ENCODE measurements at places on chromosomes 6 and 20.

DNA sequence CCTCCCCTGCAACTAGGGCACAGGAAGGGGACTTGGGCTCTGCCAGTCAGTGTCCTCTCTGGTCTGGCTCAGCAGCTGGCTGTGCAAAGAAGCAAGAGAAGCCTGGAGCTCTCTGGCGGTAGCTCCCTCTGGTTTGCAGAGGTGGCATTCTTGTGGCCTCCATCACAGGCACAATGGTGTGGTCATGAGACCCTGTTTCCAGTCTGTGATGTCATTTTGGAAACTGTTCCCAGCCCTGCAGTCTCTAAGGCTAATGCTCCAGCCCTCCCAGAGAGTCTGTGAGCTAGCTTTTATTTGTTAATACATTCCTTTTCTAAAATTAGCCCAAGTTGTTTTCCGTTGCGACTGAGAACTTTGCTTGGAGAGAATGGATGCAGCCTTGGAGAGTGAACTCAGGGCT lies 69.5 kb upstream of the FOXQ1 start:
- no peak for DNase-seq

- DNase-seq, result no peak
These were observed 99.9 kb downstream of the AIG1 start for GRCh38 chr6:143160439-143161220.

DNA sequence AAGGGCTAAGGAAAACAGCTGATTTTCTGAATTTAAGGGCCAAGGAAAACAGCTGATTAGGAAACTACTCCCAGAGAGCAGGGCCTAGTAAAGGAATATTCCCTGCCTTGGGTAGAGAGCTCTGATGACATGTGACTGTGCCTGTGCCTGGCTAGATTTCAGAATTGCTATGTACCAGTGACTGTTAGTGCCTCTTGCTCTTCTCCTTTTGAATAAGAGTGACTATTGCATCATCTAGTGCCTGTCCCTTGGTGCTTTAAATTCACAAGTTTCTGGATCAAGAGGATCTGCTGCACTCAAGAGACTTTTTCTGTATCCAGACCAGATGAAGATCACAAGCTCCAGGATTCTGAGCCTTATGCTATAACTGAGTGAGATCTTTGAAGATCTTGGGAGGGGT lies 332.9 kb downstream of the KIF16B start:
- no peak for DNase-seq

DNA sequence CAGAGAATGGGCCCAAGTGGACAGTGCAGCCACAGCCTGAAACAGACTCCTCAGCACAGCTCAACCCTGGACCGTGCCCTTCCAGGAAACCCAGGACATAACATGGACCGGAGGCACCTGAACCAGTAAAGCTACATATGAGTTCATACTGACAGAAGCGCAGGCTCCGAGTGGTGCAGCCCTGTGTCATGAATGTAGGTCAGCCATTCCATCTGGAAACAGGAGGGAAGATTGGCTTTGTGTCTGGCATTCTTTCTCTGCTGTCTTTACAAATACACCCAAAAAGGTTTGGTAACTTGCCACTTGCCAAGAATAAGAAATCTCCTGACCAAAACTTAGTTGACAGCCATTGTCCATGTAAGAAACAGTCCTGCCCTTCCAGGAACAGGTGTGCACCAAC lies 366.6 kb downstream of the RNGTT start:
- DNase-seq, result no peak

DNA sequence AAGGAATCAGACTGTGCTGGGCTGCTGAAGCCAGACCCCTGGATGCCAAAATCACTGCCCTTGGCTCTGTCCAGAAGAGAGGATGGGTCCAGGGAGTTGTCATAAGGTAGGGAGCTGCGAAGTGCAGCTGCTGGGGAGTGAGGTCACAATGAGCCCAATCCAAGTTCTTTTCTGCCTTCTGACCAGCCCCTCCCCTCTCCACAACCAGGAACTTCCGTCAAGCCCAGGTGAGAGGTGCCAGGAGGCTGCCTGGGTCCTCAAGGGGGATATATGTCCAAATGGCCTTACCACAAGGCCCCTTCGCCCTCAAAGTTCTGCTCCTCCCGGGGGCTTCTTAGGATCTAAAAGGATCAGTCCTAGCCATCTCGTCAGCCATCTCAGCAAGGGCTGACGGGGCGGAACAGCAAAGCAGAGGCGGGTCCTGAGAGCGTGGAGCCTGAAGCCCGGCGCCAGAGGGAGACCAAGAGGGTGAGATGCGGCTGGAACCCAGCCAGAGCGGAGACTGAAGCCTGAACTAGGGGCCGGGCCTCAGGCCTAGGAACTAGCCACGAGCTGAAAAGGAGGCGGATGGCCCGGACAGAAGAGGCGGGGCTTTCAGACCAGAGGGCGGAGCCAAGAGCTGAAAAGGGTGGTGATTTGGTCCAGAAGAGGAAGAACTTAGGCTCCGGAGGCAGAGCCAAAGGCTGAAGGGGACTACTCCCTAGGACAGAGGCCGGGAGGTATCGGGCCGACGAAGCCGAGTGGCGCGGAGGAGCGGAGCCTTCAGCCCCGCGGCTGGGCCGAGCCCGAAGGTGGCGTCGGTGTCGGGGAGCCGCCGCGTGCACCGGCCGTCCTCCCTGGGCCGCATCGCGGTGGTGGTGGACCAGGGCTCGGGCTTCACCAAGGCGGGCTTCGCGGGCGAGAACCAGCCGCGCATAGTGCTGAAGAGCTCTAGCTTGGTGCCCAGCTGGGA lies at the start of gene ACTL10:
Gene ACTL10, plus strand, starts transcription at position 651 of the 952 bp plus-strand sequence. CDS start 555 bp downstream, outside the sequence.
- peak; percentile 99 for DNase-seq

DNA sequence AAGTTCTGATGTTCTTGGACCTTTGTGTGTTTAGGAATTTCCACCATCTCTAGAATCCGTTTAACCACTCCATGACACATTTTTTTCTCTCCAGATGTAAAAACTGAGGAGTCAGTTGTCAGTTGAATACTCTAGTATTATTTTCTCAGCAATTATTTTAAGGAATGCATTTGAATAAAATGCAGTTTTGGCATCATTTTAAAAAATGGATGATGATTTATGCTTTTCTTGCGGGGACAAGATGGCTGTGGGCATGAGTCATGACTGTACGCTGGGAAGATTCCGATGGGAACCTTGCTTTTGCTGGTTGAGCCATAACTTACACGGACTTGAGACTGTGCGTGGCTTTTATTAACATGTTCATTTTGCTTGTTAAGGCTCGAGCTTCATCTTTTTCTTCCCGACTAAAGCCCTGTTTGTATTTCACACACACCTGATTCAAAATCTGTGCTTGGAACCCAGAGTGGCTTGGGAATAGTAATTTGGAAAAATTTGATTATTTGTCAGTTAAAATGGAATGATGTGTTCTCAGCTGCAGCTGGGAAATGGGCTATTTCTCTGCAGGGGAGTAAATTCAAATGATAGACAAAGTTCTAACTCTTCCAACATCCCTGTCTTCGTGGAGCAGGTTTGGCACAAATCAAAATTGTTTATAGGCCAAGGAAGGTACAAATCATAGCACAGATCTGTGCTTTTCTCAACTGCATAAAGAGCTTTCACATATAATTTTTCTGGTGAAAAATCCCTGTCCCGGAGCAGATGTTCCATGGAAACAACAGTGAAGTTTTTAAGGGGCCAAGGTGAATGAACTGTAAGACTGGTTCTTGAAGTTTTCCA lies 470.5 kb upstream of the JAG1 start:
- peak; percentile 84 for DNase-seq

GRCh38 chr6:34146021-34146782 lies at the start of gene GRM4:
GRM4 (minus strand) TSS chr6:34146087; CDS start chr6:34133496, 12,591 bp downstream.
- no peak for DNase-seq

DNA sequence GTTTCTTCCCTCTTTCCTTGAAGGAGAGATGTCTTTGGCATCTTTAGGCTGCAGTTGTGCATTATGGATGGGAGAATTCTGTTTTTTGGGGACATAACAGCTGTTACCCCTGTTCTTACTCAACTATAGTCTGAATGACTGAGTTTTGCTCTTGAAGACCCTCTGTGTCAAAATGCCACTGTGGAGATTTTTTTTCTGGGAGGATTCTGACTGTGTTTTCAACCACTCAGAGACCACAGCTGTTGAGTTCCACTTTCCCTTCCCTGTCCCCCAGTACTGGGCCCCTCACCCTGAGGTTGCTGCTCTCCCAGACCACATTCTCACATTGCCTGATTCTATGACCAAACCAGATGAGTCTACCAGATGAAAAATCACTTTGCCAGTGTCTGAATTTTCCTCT lies 48.1 kb downstream of the NKX2-2 start:
- DNase-seq, result no peak

DNA sequence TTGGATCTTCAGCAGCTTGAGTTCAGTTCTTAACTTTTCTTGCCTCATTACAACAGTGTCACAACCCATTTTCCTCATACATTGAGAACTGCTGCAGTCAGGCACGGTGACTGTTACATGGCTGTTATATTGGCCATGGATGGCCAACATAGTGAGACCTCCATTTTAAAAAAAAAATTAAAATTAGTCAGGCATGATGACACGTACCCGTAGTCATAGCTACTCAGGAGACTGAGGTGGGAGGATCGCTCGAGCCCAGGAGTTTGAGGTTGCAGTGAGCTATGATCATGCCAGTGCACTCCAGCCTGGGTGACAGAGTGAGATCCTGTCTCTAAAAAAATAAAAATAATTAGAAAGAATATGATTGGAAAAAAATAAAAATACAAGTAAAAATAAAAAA lies 9.9 kb upstream of the MMP24 start:
- no peak for DNase-seq

GRCh38 chr6:134950482-134950881 lies 581 bp upstream of the ALDH8A1 start:
- no peak for DNase-seq

DNA sequence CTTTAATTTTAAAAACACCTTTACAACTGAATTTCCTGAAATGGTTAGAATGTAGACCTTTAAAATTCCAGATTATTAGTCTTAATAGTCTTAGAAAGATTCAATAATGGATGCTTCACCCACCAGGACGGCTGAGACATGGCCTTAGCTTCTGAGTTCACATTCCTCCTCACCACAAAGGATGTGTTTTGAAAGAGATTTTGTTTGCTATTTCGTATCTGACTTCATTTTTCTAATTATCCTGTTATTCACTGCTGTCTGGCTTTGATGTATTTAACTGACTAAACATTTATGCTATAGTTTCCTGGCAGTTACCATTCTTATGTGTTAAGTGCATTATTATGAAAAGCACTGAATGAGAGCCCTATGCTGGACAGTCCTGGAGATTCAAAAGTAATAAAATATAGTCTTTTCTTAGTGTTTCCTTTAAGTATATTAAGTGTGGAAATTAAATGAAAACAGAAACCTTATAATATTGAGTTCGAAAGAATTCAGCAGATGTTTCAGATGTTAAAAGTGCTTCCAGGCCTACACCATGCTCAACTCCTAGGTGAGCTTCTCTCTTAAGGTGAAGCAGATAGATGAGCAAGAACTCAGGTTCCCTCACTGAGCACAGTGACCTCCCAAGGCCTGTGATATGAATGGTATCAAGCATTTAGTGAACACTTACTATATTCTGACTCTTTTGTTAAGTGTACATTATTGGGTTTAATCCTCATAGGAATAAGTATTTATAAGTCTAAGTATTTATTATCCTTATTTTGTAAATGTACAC lies 40.3 kb downstream of the MAP3K4 start:
- DNase-seq, result peak; percentile 61

DNA sequence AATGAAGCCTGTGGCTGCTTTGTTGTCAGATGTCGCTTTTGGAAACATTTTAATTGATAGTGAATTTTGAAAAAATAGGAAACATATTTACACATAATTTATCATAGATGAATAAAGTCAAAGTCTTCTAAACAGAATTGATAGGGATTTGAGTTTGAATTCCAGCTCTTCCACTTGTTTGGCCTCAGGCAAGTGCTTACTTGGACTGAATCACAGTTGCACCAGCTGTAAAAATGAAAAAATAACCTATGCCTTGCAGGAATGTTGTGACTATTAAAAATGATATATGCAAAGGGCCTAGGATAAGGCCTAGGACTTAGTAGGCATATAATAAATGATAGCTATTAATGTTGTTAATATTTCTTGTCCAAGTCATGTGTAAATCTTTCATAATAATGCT lies 618.5 kb upstream of the MMS22L start:
- no peak for DNase-seq

- DNase-seq, result no peak
These were observed 10.2 kb downstream of the HDAC2 start for GRCh38 chr6:113960795-113961194.

DNA sequence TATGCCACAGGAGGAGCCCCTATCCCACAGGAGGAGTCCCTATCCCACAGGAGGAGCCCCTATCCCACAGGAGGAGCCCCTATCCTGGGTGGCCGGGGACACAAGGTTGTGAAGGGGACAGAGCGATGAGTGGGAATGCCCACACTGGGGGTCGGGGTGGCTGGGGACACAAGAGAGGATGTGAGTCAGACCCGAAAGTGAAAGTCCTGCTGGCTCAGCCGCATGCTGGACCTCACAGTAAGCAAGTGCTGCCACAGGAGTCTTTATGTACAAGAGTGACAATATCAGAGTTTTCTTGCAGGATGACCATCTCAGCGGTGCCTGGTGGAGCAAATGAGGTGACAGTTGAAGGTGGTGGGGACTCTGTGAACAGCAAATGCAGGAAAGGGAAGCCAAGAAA lies 93.7 kb downstream of the PSMB1 start:
- peak; percentile 46 for DNase-seq

DNA sequence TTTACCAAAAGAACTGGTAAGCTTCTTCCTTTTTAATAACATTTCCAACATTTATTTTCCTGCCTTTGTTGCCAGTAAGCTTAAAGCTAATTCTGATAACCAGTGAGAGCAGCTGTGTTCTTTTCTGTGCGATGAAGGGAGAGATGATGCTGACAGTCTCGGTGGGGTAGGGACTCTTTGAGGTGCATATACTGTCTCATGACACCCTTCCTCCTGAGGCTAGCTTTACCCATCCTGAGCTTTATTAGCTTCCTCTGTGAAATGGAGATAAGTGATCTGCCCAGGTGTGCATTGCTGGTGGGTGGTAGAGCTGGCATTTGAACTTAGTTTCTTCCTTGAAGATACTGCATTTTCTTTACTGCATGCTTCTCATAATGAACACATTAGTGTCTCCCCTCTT lies 92.5 kb downstream of the LRRC1 start:
- DNase-seq, result no peak

DNA sequence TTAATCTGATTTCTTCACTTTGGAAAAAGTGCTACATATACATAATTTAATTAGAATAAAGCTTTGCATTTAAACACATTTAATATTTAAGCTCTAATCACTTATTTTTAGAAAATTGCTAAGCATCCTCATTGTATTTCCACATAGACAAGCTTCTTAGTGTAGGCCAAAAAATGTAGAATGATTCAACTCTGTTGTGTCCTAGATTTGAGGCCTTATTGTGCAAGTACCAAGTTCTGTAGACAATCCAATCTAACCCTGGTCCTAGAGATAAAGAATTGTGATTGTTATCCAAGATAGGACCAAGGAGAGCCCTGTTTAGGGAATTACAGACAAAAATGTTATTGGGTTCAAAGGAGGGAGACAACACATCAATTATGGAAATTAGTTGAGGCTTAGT lies 27.6 kb downstream of the MRAP2 start:
- no peak for DNase-seq

DNA sequence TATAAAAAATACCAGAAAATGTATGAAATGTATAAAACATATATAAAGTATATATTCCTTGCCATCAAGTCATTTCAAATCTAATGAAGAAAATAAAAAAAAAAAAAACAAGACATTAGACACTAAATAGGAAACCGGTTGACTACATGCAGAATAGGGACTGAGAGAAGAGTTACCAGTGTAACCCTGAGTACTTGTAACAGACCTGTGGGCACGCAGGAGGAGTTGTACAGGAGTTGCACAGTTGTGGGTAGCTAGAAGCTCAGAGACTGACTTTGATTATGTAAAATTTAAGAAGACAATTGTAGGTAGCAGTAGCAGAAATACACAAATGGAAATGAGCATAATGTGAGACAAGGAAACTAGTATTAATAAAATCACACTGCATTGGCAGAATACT lies 112.4 kb upstream of the DST start:
- DNase-seq, result no peak

GRCh38 chr20:61975407-61976129 lies 90.1 kb downstream of the TAF4 start:
- no peak for DNase-seq

Data from cardiac fibroblast (primary cell).